RWPE2 (cell line): ENCODE measurements at places on chromosomes 4 and X.

- no peak for DNase-seq
These were observed 32.2 kb upstream of the GATB start for GRCh38 chr4:151792995-151793394.

GRCh38 chr4:159051245-159052071 lies 51.4 kb upstream of the RAPGEF2 start:
- DNase-seq, result no peak

GRCh38 chr4:111630705-111631104 lies 514.5 kb upstream of the FAM241A start:
- no peak for DNase-seq

DNA sequence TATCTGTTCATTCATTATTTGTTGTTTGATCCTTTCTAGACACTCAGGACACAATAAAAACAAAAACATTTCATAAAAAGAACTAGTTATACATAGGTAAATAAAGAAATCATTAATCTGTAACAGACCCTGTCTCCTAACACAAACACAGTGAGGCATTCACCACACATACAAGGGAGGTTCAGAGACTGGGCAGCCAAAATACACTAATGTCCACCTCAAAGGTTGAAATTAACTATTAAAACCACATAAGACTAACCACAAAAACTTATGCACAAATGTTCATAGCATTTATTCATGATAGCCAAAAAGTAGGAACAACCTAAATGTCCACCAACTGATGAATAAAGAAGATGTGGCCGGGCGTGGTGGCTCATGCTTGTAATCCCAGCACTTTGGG lies 7.8 kb downstream of the PAPSS1 start:
- no peak for DNase-seq

GRCh38 chrX:23904096-23904495 lies 3.6 kb downstream of the APOO start:
- no peak for DNase-seq

GRCh38 chr4:140003876-140004548 lies 150.0 kb downstream of the MAML3 start:
- DNase-seq, result no peak

DNA sequence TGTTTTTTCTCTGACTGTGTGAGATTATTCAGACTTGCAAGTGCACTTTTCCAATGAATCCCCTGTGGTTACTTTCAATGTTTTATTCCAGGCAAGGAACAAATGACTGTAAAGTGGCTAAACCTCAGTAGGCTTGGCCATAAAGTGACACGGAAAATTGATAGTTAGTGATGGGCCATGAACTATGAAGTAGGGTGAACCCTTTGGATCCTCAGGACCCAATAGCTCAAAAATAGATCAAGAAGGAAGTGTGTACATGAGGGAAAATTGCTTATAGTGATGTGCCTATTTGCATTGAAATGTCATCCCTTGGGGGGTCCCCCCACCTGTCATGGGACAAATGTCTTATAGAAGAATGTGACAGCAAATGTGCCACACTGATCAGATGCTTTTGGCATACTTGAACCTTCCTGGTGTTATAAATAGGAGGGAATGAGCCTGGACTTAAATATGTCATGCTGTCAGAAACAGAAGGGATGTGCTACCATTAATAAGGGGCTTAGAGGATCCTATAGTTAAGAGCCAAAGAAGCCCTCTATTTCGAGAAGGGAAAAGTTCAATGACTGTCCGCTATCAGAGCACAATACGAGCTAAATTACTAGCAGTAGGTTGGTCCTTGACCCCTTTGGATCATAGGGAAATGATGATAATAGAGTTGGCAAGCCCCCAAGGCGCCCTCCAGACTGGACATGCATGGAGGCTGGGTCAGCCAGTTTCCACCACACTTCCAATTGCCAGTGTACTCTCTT lies 30.3 kb downstream of the SLC16A2 start:
- no peak for DNase-seq

DNA sequence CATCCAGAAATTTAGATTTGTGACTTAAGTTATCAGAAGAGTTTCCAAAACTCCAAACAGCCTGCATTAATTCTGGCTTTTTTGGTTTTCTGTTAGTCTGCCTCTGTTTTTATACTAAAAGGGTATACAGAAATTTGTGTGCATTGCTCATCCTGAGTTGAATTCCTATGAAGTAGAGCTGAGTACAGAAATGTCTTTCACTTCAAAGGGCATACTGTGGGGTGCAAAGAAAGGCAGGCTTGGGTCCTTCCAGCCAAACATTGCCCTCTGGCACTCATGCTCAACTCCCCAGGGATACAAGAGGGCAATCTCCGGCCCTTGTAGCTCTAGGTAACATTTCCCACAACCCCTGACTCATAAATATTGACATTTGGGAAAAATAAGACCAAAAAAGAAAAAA lies 27.6 kb upstream of the TMEM184C start:
- DNase-seq, result no peak

- DNase-seq, result no peak
These were observed 28.1 kb downstream of the CLNK start for GRCh38 chr4:10656420-10656819.

GRCh38 chrX:133645256-133645655 lies 230.0 kb upstream of the GPC4 start:
- no peak for DNase-seq

DNA sequence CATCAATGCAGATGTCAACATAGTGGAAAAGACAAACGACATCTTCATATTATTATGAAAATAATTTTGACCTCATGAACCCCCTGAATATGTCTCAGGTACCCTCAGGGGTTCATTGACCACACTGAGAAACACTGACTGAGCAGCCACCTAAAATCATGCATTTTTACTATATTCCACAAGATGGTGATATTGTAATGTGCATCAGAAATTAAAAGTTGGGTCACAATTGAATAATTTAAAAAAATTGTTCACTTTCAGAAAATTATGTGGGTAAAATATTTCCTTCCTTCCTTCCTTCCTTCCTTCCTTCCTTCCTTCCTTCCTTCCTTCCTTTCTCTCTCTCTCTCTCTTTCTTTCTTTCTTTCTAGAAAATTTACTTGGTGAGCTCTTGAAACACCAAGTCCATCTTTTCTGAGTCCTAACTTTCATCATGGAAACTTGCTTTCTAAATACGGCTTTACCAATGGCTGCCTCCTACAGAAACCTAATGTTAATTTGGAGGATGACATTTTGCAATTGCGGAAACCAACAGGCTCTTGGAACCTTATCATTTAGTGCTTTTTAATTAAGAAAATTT lies 103.6 kb downstream of the RTL3 start:
- DNase-seq, result no peak

DNA sequence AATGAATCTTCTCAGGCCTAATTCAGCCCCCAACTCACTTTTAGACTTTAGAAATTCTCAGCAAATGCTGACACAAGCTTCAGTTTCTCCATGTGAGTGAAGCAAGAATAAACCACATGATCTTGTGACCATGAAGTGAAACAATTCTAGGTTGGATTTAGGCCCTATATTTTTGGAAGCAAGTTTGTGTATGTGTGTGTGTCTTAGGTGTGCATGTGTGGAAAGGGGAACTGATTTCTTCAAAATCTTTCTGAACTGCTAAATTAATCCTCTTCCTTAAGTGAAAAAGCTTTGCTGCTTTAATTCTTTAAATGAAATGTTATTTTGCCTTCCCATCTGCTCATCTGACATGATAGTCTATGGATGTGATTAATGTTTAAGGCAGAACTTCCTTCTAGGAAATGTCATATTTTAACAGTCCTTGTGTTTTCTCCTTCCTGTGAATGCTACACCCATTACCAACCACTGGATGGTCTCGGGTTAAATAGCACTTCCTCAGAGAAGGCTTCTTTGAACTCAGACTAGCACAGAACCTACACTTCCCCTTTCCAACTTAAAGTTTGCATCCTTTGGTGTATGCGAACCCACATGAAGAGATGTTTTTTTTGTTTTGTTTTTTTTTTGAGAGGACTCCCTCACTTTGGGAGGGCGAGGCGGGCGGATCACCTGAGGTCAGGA lies 1.2 kb upstream of the TMEM144 start:
- DNase-seq, result no peak

DNA sequence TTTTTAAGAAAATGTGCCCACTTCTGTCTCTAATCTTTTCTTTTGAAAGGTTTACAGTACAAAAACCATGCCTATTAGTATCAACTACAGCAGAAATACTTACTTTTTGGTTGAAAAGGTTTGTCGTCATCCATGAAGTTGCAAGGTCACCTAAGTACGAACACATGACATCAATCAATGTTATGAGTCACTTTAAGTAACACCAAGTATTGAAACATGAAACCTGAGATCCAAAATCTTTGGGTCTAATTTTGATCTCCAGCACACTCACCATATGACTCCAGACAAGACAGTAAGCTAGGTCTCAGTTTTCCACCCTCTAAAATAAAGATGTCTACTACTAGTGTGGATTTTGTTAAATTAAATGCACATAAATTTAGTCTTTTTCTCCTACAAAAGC lies 8.4 kb downstream of the ZNF280C start:
- no peak for DNase-seq

- DNase-seq, result no peak
These were observed 114.2 kb downstream of the COMMD8 start for GRCh38 chr4:47349326-47349725.

- DNase-seq, result no peak
These were observed 8.8 kb upstream of the TMEM128 start for GRCh38 chr4:4256799-4257198.

DNA sequence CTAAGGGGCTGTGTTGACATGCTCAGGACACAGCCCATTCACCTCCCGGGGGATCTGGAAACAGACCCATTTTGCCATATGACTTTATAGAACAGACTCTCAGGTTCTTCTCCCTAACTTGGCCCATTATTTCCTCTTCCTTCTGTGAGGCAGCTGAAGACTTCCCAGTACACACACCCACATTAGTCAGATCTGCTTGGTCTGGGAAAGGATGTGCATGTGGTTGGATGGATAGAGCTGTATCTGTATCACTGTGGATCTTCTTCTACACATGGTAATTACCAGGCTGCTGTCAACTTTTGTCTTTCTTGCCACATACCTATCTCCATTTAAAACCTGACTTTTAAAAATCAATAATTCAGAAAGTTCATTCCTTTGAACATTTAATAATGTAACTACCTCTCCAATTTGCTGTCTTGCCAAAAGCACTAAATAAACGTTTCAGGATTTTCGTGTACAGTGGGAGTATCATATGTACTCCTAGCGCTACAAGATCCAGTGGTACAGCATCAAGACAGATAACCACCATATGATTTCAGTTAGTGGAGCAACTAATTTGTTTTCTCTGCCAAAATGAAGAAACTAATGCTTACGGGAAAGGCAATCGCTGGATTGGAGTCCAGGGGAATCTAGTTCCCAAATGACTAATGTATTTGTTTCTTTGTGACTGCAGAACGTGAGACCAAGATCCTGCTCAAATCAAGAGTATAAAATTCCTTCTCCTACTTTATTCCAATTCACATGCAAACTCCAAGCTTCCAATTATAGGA lies 134.1 kb upstream of the MAP3K15 start:
- DNase-seq, result no peak

DNA sequence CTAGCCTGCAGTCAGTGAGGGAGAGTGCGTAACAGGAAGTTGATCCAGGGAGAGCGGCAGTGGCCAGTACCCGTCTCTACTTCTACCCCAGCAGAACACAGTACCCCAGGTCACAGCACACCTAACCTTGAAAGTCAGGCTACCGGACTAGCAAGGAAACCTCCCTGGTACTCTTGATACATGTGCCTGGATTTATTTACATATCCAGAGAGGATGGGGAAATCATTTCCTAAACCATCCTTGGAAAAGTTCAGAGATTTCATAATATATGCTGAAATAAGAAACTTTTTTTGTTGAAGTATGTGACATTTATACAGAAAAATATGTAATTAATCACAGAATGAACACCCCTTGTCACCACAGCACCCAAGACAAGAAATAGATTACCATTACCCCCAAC lies 24.5 kb downstream of the PRIMPOL start:
- DNase-seq, result no peak

DNA sequence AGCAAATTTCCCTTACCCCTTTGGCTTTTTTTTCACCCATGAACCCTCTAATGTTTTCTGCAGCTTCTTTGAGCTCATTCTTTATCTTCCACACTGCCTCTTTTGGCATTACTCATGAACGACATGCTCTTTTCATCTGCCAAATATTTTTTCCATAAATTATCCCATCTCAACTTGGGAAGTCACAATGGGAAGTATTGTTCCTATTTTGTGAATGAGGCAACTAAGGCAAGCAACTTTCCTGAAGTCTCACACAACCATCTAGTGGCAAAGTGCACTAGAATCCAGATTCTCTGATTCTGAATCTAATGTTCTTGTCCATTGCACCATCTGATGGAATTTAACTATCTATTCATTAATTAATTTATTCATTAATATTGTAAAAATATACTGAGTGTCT lies 625 bp downstream of the RTL9 start:
- no peak for DNase-seq

GRCh38 chr4:80875642-80876041 lies 154.9 kb upstream of the BMP3 start:
- no peak for DNase-seq

GRCh38 chr4:46927201-46927600 lies 18.2 kb upstream of the COX7B2 start:
- DNase-seq, result no peak

GRCh38 chr4:14241574-14241973 lies 614.0 kb upstream of the BOD1L1 start:
- DNase-seq, result no peak

DNA sequence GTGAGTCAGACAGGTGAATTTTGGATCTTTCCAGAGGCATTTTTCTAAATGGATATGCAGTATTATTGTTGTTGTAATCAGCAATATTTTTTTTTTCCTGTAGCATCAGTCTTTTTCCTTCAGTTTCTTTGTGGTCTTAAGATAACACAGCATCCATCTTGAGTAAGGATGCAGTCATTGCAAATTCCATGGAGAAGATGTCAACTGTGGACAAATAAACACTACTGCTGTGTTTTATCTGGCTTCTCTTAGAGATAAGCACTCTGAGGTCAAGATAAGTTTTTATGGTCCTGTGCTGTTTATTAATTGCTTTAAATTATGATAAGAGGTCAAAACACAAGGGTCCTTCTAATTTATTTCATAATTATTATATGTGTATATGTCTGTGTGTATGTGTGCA lies 1255.7 kb downstream of the ADGRL3 start:
- no peak for DNase-seq

- no peak for DNase-seq
These were observed 41.3 kb upstream of the ANK2 start for GRCh38 chr4:113008135-113008534.

DNA sequence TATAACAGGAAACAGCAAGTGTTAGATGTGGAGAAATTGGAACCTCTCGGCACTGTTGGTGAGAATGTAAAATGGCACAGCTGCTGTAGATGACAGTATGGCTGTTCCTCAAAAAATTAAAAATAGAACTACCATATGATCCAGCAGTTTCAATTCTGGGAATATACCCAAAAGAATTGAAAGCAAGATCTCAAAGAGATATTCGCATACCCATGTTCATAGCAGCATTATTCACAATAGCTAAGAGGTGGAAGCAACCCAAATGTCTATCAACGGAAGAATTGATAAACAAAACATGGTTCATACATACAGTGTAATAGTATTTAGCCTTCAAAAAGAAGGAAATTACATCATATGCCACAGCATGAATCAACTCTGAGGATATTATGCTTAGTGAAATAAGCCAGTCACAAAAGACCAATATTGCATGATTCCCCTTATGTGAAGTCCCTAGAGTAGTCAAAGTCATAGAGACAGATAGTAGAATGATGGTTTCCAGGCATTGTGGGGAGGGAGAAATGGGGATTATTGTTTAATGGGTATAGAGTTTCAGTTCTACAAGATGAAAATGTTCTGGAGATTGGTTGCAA lies 467.7 kb downstream of the IDS start:
- no peak for DNase-seq
